Osteoblast (primary cell): ENCODE measurements at places on chromosomes 4 and X. TPM values are rescaled to one million over a fixed set of nuclear protein-coding genes. Genes with fewer than 3 reads are reported as not detected.

GRCh38 chr4:3338321-3338838 lies 45.6 kb downstream of the RGS12 start:
- no peak for DNase-seq

DNA sequence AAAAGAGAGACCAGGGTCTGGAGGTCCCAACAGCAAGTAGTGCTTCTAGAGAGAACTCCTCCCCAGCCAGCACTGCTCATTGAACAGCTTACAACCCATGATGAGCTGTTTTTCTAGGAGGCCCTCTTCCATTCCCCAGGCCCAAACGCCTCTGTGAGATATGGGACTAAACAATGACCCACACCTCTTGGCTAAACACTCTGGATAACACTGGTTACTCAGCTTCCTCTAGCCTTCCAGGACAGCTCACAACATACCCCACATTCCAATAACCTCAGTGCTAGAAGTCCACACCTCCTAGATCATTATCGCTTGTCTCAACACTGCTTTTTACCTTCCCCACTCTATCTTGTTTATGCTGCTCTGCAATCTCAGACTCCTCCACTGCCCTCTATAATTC lies 35.4 kb upstream of the PGRMC2 start:
- DNase-seq, result peak; percentile 53

Gene BBS7
- total RNA-seq, result 18.0 and 20.6 TPM in 2 replicates

- no peak for DNase-seq
These were observed 56.4 kb upstream of the NWD2 start for GRCh38 chr4:37188100-37188499.

DNA sequence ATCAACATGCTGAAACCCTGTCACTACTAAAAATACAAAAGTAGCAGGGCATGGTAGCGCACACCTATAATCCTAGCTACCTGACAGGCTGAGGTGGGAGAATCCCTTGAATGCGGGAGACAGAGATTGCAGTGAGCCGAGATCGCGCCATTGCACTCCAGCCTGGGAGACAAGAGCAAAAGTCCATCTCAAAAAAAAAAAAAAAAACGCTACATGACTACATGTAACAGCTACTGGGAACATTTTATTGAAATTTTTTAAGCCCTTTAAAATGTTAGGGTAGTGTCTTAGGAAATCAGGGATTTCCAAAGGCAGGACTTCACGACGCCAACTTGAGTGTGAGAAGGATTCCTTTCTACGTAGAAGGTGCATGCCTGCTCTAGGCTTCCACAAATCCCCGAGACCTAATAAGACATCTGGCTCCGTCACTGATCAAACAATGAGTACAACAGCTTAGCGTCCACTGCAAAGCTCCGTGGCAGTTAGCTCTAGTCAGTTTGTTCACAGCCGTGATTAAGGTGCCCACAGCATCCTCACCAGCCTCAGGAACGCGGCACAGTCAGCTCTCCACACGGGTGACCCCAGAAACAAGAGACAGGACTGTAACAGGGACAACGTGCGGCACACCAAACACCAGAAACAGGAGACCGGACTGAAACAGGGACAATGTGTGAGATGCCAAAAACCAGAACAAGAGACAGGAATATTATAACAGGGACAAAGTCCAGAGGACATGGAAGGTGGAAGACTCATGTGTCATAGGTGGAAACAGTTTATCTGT lies 33.7 kb downstream of the DHRSX start:
- no peak for DNase-seq

GRCh38 chr4:176065435-176066291 lies at the start of gene WDR17:
WDR17 (plus strand) TSS chr4:176065841; CDS start chr4:176111581, 45,740 bp downstream.
- peak; percentile 88 for DNase-seq

Gene GCNA
- total RNA-seq, result 4.3 and 4.4 TPM in 2 replicates
